ENCODE measurements at places on chromosomes 4 and X. TPM values are rescaled to one million over a fixed set of nuclear protein-coding genes. Genes with fewer than 3 reads are reported as not detected.

The UCHL1 gene
- total RNA-seq = 0.47 TPM

The ABLIM2 gene
- 68.3 TPM for total RNA-seq

- no peak for DNase-seq
These were observed 44.4 kb downstream of the LRBA start for GRCh38 chr4:150970685-150971151.

- no peak for DNase-seq
These were observed 29.5 kb upstream of the FGFR3 start for GRCh38 chr4:1763550-1764080.

DNA sequence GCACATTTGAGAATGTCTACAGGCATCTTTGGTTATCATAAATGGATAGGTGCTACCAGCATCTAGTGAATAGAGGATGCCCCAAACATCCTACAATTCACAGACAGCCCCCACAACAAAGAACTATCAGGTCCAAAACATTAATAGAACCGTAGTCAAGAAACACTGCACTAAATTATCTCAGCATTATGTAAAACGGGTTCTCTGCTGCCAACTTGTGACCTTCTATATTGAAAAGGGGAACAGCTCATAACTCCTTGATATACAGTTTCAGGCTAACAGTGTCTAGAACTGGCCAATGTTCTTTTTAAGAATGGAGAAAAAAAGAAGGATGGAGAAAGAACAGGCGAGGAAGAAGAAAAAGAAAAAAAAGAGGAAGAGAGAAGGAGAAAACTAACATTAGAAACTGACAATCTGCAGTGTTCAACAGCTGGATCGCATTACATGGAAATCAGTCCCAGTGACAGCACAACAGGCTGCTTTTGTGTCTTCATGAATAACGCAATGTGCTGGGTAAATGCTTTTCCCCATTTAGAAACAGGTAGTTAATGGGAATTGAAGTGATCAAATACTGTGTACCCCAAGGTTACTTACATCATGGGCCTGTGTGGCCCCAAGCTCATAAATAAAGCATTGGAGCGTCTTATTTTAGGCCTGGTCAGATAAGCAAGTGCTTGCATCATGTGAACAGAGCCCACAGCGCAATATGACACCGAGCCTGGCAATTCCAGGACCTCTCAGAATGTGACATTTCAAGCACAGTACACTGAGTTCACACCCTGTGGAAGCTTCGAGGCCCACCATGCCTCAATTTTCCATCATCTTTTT is 339.5 kb downstream of the DHX15 start:
- DNase-seq = no peak

DNA sequence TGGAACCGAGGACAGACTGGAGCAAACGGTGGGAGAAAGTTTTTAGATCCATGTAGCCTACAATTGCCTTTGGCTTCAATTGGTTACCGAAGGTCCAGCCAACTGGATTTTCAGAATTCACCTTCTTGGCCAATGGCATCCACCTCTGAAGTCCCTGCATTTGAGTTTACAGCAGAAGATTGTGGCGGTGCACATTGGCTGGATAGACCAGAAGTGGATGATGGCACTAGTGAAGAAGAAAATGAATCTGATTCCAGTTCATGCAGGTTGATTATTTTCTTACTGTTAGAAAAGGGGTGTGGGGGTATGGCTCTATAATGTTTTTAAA is 702 bp downstream of the KLHL5 start:
- DNase-seq = no peak
